ENCODE measurements at places on chromosomes 2 and 18.

DNA sequence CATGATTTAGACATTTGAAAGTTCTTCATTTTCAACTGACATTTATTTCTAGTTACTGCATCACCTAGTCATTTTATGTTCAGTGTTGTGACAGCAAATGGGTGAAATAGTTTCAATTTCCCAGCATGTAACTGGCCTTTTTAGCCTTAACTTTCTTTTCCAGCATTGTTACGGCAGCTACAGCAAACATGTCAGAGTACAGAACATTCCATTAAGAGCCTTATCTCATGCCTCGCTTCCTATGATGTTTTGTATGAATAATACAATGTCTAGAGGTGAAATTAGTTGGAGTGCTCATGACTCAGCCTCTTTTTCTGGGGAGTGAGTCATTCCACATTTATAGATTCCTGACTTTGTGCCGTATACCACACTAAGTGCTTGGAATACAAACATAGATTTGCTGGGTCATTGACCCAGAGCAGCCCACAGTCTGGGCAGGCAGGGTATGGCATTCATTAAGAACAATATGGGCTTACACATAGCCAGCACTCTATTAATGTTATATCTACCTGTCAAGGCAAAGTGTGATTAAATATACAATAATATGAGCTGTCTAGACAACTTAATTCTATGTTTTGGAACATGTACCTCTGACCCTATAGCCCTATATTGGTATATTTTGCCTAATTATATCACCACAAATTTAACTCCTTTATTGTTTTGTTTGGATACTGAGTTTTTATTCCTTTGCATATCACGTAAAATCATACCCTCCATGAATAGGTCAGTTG is 72.2 kb downstream of the MAP2 start:
- peak; percentile 11 for DNase-seq
- peak overlapping the region; percentile 44 for H3K4me3 ChIP-seq
- no peaks in the 10 kb centered on the region for H3K36me3 ChIP-seq

DNA sequence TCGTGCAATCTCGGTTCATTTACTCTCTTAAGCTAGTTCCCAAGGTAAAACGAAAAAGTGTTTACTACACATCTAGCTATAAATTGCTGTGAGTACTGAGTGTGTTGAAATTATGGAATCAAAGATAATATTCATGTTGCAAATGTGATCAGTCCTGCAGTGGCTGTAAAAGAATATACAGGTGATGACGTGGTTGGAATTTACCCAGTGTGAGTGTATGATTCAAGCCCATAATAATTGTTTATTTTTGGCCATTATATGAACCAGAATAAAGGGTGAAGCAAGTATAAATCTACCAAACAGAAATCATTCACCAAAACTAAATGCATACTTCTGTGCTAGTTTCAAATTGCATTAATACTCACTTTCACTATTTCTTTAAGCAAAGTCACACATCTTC is 1363.6 kb upstream of the CHAC2 start:
- DNase-seq = no peak
- no peak overlapping the region for H3K27ac ChIP-seq
- no peaks in the 10 kb centered on the region for H3K4me1 ChIP-seq

DNA sequence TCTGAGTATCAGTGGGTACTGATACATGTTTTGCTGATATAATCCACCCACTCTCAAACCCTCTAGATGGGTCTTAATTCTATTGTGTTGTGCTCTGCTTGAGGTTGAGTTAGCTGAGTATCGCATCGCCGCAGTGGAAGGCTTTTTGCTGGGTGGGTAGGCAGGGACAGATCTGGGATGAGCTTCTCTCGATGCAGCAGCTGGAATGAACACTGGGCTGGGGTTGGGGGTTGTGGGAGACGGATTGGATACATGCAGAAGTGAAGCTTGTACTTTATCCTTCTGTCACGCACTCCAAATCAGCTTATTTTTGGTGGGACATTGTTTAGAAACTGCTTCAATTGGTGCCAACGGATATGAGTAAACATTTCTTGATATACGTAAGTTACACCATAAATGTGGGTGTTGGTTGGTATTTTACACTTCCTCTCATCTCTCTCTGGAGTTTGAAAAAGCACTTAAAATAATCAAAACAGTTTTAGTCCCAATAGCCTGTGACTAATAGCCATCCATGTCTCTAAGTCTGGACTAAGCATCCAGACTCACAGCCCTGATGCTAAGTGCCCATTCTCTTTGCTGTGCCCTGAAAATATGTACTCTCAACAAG is 107.1 kb downstream of the POLE4 start:
- H3K4me3 ChIP-seq = no peak overlapping the region
- no peak for DNase-seq
- H3K36me3 ChIP-seq = no peaks in the 10 kb centered on the region

GRCh38 chr18:28065031-28065792 is 111.7 kb downstream of the CDH2 start:
- DNase-seq = no peak
- H3K4me1 ChIP-seq = peaks cover 10% of the 10 kb centered on the region
- no peaks in the 10 kb centered on the region for H3K36me3 ChIP-seq
- no peak overlapping the region for H3K4me3 ChIP-seq
- H3K27ac ChIP-seq = no peak overlapping the region
- no peaks in the 10 kb centered on the region for H3K27me3 ChIP-seq

DNA sequence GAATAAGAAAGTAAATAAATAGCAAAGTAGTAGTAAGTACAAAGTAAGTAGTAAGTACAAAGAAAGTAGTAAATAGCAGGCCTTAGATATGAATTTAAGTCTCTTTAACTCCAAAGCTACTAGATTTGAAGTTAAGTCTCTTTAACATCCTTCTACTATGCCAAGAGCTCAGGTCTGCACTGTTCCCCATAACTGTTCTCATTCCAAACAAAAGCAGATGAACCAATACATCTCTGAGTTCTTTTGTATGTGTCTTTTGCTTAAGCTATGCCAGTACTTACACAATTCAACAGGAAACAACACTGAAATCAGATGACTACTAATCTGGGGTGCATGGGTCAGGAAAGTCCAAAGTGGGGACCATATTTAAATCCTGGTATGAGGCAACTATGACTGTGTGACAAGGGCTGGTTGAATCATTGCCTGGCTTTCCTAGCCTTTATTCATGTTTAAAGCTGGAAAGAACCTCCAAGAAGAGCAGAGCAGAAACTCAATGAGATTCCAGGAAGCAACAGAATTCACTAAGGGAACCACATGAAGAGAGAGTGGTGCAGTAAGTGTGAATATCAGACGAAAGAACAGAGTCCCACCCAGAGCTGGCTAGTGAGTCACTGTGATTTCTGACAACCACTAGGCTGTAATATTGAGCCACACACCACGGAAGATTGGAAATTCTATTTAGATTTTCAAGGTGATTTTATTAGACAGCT is 51.0 kb upstream of the CYP26B1 start:
- no peak overlapping the region for H3K4me3 ChIP-seq
- no peaks in the 10 kb centered on the region for H3K36me3 ChIP-seq
- no peak for DNase-seq
- H3K27me3 ChIP-seq = no peaks in the 10 kb centered on the region
- no peaks in the 10 kb centered on the region for H3K4me1 ChIP-seq

- H3K27me3 ChIP-seq = no peaks in the 10 kb centered on the region
- DNase-seq = no peak
- H3K27ac ChIP-seq = no peak overlapping the region
- H3K4me3 ChIP-seq = peak overlapping the region; percentile 33
Measured at GRCh38 chr18:75161256-75162028, 47.5 kb downstream of the PTGR3 start.
